OCI-M1 (cell line): ENCODE measurements at places on chromosomes 11 and 22.

- peak; percentile 61 for DNase-seq
Observed at GRCh38 chr11:36363361-36364268, 67.5 kb downstream of the PRR5L start.

DNA sequence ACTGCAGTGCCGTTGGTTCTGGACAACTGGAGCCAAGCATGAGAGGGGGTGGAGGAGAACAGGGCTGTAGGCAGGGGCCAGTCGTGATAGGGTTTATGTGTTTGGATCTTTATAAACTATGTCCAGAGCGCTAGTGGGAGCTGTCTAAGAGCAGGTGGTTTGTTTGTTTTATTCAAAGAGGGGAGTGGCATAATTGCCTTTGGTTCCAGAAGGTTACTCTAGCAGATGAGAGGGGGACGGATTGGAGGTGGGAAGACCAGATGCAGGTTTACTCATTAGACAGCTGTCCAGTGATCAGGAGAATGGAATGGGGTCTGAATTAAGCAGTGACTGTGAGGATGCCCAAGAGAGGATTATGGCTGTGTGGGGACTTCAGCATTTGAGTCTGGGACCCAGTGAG lies 109.3 kb upstream of the TBCEL start:
- no peak for DNase-seq

GRCh38 chr11:1304380-1304779 lies 5.1 kb downstream of the TOLLIP start:
- DNase-seq, result no peak

- DNase-seq, result no peak
Observed at GRCh38 chr22:33743756-33744155, 176.5 kb downstream of the LARGE1 start.

DNA sequence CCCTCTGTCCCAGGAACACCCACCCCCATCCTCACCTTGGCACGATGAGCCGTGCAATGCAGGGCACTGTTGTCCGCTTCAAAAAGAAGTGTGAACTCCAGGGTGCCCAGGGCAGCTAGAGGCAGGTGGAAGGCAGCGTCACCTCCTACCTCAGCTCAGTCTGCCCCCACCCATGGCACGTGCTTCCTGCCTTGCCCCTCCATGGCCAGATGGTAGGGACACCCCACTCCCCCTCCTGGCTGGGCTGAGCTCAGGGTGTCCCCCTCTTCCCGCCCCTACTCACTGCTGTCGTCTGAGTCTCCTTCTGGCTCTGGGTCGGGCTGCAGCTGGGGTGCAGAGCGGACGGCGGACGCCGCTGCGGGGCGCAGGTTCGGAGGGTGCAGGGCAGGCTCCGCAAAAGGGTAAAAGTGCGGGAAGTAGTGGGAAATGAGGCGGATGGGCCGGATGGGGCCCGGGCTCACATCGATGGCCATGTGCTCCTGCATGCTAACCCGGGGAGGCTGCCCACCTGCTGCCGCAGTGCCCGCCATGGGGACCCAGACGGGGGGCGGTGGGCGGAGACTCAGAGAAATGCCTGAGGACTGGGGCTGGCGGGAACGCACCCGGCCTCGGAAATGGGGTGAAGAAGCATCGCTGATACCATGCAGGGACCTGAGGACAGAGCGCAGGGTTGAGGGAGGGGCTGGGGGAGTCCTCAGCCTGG lies 9.1 kb downstream of the NDUFV1 start:
- DNase-seq, result no peak

- no peak for DNase-seq
Observed at GRCh38 chr11:115887316-115887715, 383.1 kb upstream of the CADM1 start.

DNA sequence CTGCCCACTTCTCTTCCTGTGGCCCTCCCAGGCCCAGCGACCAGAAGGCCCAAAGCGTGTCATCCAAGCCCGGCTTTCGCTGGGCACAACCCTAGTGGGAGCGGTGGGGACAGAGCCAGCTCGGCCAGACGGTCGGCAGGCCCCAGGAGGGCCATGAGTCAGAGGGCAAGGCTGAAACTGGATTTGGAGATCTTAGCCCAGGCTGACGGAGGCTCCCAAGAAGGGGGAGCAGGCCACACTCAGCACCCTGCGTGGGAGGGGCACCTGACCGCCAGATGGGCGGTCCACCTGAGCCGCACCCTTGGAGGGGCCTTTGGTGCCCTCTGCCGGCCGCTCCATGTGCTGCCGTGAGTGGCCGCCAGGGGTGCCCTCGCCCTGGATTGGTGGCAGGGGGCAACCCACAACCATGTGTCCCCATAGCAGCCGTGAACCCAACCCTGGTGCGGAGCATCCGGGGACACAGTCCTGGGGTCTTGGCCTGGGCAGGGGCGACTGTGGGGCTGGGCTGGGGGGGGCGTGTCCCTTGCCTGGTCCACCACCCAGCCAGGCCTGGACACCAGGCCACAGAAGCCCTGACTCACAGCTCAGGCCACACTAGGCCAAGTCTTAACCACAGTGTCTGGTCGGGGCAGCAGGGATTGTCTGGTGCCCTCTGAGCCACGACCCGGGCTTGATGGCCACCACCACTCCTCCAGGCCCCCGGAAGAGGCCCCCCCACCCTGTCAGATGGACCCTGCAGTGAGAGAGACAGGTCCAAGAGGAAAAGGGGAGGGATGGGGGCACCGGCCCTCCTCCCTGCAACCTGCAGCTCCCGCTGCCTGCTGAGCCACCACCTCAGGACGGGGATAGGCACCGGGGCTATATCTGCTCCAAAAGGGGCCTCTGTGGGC lies 19.2 kb upstream of the TALDO1 start:
- peak; percentile 87 for DNase-seq

GRCh38 chr22:35472488-35472887 lies 68.1 kb upstream of the RASD2 start:
- no peak for DNase-seq

- DNase-seq, result peak; percentile 9
Observed at GRCh38 chr11:35211952-35212351, 73.0 kb downstream of the CD44 start.

DNA sequence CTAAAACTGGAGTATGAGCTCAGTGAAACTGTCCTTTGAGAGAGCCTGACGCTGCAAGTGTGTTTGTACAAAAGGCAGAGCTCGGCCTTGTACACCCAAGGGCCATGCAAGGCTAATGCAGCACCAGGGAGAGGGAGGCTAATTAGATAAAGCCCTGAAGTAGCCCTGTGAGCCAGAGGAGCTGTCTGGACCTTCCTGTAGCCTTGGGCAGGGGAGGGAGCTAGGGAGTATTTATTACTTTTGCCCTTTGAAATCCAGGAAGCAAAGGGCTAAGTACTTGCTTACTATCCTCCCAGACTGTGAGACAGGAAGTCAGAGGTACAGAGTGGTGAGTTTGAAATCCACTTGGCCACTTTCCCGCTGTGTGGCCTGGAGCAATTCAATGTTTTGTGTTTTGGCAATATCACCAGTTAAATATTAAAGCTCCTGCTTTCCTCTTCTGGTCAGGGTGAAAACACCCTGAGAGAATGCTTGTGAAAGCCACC lies 10.2 kb upstream of the LDHA start:
- DNase-seq, result peak; percentile 52

- peak; percentile 94 for DNase-seq
Observed at GRCh38 chr11:126392633-126393013, 37.1 kb downstream of the ST3GAL4 start.

DNA sequence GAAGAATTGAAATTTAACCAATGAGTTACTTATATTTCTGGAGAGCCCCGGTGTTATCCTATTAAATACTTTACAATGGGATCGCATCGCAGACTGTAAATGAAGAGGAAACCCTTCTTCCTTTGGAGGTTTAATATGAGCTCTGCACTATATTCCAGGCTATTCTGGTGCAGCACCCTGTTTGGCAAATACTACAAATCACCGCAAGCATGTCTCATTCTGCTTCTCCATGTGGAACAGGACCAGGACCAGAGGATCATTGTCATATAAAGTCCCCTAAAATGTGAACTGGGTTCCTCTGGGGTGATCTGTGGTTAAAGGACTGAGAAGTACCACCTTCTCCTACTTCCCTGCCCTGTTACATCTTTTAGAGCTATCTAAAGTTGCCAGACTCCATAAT lies 703.7 kb downstream of the DLG2 start:
- no peak for DNase-seq

GRCh38 chr22:30481711-30482110 lies 9.9 kb upstream of the SEC14L3 start:
- no peak for DNase-seq

DNA sequence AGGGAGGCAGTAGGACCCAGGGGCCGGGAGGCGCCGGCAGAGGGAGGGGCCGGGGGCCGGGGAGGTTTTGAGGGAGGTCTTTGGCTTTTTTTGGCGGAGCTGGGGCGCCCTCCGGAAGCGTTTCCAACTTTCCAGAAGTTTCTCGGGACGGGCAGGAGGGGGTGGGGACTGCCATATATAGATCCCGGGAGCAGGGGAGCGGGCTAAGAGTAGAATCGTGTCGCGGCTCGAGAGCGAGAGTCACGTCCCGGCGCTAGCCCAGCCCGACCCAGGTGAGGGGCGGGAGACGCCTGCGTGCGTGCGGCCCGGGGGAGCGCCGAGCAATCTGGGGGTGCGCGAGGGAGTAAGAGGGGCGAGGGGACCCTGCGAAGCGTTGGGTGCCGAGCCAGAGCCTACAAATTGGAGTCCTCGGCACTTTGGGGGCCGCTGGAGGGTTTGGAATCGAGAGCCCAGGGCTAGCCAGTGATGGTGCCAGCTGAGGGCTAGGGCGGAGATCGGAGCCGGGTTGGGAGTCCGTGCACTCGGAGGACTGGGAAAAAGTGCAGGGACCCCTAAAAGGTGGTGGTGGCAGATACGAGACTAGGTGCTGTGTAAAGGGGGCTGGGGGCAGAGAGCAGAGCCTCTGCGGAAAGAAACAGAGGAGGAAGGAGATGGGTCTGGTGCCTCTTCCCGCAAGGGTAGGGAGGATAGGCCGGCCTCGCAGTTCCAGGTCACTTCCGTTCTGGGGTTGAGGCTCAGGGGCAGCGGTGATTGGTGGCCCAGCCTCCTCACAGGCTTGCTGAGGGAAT lies at the start of gene SERPINH1:
SERPINH1 (plus strand) TSS at position 206 of the 788 bp plus-strand sequence. CDS start 4,097 bp downstream, outside the sequence.
- DNase-seq, result peak; percentile 99

GRCh38 chr11:85257837-85258236 lies 369.3 kb downstream of the DLG2 start:
- peak; percentile 47 for DNase-seq

GRCh38 chr22:20033045-20033706 lies 12.3 kb downstream of the TANGO2 start:
- no peak for DNase-seq

GRCh38 chr11:27315836-27316235 lies 47.2 kb downstream of the CCDC34 start:
- no peak for DNase-seq

GRCh38 chr11:108496643-108497256 lies 1.4 kb downstream of the POGLUT3 start:
- no peak for DNase-seq

DNA sequence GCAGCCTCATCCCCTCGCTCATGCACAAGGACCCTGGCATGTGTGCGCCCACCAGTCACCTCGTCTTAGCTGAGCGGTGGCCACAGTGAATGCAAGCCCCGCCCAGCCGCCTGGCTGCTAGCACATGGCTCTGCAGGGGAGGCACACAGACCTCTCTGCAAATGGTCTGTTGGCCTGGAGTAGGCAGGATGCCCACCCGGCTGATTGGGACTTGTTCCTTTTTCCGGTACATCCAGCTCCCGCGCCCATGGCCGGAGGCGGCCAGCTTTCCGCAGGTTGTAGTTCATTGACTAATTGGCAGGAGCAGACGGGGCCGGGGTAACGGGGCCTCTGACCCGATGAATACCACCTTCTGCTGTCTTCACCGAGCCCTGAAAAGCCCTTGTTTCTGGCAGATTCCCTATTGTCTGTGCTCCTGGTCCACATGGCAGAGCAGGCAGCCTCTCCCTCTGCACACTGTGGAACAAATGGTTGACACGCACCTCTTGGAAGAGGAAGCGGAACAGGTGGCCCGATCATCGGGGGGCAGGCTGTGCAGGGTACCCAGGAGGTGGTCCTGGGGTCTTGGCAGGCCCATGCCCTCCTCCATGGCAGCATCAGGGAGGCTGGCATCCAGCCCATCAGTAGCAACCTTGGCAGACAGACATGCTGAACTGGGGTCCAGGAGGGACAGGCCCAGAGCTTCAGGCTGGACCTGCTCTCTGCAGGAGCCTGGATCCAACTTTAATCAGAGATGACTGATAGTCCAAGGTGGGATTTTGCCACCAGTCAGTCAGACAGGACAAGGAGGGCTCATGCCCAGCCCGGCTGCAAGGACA lies 1512.0 kb downstream of the BRD1 start:
- no peak for DNase-seq

- no peak for DNase-seq
Observed at GRCh38 chr22:48319321-48320047, 1508.2 kb downstream of the BRD1 start.

DNA sequence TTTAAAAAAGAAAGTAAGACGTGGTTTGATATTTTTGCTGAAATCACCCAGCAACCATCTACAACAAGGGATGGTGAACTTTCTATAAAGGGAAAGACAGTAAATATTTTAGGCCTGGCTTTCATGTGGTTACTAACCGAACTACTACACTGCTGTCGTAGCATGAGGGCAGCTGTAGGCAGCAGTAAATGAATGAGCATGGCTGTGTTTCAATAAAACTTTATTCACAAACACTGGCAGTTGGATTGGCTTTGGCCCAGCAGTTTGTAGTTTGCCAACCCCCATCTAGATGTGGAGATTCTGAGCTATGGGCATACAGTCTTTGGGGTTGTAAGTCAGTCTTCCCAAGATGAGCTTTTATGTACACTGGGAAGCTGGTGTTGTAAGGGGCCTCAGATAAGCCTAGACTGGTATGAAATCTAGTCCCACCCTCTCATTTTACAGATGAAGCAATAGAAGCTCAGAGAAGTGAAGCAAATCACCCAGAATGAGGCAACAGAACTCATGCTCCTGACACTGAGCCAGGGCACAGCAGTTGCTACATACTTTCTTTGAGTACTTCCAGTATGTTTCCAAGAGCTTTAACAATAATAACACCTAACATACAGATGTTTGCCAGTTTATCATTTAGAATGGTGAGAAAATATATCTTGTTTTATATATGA lies 204.4 kb downstream of the ADAMTS15 start:
- no peak for DNase-seq

DNA sequence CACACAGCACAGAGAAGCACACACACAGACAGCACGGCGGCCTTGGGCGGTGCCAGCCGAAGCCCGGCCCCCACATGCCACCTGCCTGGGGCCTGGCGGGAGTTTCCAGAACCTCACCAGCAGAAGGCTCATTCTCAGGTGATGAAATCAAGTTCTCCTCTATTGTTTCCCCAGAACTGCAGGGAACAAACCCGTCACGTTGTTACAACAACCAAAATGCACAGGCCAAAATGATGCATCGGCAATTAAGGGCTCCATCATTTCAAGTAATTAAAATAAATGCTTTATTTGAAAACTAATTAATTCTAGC lies 30.8 kb downstream of the GNB1L start:
- DNase-seq, result no peak

DNA sequence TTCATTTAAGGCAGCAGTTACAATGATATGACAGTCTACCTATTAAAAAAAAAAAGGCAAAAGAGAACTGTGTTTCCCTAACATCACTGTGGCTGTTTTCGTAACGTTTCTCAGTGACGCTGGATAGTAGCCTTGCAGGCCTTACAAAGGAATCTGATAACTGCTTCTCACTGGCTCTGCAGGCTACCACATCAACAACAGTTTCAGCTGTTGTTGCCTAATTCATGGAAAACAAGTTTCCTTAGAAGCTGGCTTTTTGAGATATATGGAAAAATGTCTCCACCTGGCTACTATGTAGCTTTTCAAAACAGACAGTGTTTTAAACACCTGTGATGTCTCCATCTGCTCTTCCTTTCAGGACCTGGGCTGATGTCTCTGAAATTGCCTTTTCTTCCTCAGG lies 3.8 kb downstream of the OR51V1 start:
- no peak for DNase-seq
